ENCODE measurements at places on chromosomes 7 and 10. TPM values are rescaled to one million over a fixed set of nuclear protein-coding genes. Genes with fewer than 3 reads are reported as not detected.

The MMD2 gene
- polyA plus RNA-seq, result not detected

- no peak for DNase-seq
Measured at GRCh38 chr10:104842704-104843103, 201.6 kb downstream of the SORCS3 start.

DNA sequence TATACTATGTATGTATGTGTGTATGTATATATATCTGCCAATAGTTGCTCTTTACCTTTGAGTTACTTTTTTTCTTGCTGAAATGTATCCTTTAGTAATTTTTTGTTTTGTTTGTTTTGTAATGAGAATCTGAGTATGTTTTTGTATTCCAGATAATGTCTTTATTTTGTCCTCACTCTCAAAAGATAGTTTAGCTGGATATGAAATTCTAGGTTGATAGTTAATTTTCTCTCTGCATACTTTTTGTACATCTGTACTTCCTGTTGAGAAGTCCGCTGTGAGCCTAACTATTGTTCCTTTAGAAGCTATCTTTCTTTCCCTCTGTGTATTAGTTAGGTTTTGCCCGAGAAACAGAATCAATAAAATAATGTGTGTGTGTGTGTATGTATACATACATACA is 29.5 kb downstream of the BUB3 start:
- no peak for DNase-seq

DNA sequence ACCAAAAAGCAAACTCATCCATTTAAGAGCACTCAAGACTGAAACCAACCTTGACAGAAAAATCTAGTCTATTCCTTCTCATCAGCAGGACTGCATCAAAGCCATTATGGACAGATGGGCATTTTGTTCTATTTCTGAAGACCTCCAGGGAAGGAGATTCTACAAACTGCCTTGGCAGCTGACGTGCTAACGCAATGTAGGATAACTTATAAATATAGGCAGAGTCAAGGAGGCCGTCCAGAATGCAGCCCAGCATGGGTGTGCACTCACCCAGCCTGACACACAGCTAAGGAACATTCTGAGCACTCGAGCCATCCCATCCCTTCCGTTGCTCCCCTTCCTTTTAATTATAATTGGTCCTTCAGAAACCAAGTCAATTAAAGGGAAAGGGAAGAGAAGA is 25.3 kb upstream of the NEBL start:
- no peak for DNase-seq

GRCh38 chr7:66664590-66665293 is 36.1 kb downstream of the KCTD7 start:
- DNase-seq, result peak; percentile 39

DNA sequence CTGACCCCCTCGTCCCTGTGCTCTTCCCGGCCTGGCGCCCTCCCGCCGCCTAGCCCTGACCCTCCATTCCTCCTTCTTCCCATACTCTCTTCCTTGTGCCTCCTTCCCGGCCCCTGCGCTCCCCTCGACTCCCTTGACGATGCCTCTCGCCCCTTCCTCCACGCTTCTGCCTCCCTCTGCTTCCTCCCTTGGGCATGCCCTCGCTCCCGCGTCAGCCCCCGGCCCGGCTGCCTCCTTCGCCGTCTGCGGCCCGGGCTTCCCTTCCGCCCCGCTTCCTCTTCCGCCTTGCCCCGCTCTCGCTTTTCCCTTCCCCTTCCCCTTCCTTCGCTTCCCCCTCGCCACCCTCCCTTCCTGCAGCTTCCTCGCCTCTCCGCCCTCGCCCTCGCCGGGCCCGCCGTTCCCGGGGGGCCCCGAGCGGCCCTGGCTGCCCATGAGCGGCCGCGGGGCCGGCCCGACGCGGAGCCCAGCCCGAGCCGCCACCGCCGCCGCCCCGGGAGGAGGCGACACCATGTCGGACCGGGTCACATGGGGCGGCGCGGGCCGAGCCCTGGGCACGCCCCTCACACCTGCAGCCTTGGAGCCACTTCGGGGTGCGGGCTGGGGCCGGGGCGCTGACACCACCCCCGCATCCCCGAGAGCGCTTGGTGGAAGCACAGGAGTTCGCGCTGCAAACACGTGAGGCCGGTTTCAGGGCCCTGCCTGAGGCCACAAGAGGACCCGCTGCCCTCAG is at the start of gene FBXW4:
Gene FBXW4 (minus strand): TSS at position 497 of the 730 bp plus-strand sequence. CDS start 65 bp downstream, at position 432.
- peak; percentile 31 for DNase-seq

The THAP5 gene
- 41.4 TPM for polyA plus RNA-seq

The KLLN gene
- 1.5 TPM for polyA plus RNA-seq

- no peak for DNase-seq
Measured at GRCh38 chr7:68238204-68238805, 1241.7 kb downstream of the TYW1 start.

The FAM25G gene
- 0.57 TPM for polyA plus RNA-seq

DNA sequence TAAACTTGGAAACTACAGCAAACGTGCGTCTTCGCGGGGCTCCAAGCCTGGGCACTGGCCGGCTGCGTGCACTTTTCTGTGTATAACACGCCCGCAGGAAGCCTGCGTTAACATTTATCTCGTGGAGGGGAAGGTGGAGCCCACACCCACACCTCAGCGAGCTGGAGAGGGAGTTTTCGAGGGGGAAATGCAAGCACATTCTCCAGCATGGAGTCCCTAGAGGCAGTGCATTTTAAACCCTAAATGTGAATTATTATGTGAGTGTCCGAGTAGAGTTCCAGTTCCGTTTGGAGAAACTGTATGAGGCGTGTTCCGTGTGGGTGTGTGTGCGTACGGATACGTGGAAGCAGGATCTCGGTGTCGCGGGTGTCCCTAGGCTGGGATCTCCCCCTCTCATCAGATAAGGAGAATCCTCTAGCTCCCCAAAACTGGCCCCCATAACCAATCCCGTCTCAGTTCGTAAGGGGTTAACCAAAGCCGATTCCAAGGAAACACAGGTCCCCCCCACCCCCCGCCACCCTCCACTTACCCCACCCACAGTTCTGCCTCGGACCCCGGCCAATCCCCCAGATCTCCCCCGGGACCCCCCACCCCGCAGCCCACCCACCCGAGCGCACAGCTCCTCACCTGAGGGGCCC is 403 bp downstream of the CDK6 start:
- no peak for DNase-seq

GRCh38 chr7:42100156-42100508 is 136.9 kb downstream of the GLI3 start:
- DNase-seq, result no peak

DNA sequence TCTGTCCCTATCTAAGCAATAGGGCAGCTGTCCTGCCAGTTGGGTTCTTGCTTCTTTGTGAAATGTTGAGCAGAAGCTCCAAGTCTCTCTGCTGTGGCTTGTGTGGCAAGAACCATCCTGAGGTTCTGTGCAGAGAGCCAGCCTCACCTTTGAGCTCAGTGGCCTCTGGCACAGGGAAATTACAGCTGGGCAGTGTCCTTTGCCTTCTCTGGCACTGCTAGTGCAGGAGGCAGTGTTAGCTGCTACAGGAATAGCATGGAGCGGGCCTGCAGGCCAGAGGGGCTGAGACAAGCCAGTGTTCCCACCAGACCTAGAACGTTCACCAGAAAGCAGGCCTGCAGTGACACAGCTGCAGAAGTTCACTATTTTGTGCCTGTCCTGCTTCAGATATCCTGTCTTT is 1.8 kb downstream of the PRXL2A start:
- no peak for DNase-seq

GRCh38 chr10:24894309-24894708 is 58.1 kb downstream of the PRTFDC1 start:
- DNase-seq, result no peak

GRCh38 chr7:55004579-55004978 is 14.2 kb upstream of the EGFR start:
- DNase-seq, result no peak

DNA sequence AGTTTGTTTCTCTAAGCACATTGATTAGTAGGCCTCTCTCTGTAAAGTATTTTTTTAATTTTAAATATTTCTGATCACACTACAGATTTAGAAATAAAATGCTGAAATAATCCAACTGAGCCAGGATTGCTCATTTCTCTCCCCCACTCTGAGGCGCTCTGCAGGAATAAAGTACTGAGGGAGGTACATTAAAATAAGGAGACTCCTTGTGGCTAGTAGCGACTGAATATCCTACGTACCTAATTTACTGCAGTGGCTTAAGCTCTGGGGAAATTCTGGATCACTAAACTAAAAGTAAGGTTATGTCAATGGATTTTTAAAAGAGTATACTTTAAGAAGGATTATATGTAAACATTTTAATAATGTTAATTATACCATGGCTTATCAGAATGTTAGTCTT is 75.2 kb downstream of the RTKN2 start:
- DNase-seq, result no peak

GRCh38 chr10:107413971-107414370 is 249.5 kb upstream of the SORCS1 start:
- no peak for DNase-seq

DNA sequence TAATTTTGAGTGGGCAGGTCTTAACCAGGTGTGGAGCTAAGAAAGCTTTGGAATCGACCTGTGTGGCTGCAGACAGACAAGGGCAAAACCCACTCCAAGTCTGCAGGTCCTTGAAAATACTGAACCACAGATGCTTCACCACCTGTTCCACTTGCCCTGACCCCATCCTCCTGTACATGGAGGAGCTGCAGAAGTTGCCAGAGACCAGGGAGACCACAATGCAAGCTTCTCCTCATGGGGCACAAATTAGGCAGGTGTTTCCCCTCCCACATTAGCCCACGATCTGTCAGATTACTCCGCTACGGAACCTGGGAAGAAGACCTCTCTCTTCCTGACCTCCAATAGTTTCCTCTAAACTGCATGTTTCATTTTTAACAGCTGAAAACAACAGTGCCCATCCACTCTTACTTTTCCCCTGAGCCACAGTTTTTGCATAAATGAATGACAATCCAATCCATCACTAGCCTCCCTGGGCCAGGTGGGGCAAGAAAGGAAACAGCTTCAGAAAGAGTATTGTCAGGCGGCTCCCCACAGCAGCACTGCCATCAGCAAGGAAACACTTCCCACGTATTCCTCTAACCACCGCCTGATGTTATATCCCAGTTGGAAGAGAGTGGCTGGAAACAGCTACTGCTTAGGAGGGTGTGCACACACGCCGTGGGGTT is 141.6 kb downstream of the PRKAG2 start:
- DNase-seq, result no peak

The IFIT5 gene
- polyA plus RNA-seq, result 16.1 TPM

GRCh38 chr10:68125772-68126171 is 16.5 kb downstream of the MYPN start:
- no peak for DNase-seq

The LRMDA gene
- 18.0 TPM for polyA plus RNA-seq

GRCh38 chr7:7911369-7912123 is 57.0 kb upstream of the GLCCI1 start:
- no peak for DNase-seq

The TEX36 gene
- not detected for polyA plus RNA-seq

The ACBD5 gene
- 39.0 TPM for polyA plus RNA-seq

DNA sequence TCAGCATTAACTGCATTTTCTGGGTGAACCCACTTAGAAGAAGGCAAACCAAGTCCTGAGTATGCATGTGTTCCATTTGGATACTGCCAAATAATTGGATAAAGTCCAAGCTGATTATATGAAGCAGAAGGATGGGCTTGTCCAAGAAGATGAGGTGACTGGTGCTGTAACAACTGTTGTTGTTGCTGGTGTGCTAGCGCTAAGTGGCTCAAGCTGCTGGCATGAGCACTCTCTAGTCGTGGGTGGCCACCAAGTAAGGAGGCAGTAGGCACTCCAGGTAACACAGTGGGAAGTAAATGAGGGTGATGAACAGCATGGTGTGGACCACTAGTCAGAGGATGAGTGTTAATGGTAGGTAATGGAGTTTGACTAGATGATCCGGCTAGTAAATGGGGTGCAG is 80.4 kb downstream of the NRBF2 start:
- no peak for DNase-seq

DNA sequence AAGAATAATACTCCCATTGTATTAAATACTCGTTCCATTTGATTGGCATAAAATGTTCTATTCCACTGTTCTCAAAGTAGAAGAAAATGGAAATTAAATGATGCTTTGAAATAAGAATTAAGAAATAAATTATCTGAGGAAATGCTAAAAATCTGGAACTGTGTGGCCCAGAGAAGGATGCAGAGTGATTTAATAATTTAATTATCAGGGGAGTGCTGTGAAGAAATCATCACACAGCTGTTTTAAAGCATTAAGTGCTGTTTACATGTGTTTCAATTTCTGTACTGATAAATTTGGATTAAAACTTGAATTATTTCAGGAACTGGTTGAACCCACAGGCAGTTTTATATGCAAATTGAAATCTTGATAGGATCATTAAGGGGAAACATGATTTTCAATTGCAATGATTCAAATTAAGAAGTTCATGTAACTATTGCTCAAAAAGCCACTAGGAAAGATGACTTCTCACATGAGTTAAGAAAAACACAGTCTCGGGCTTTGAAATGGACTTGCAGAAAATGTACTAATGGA is 56.3 kb downstream of the COL28A1 start:
- DNase-seq, result no peak

GRCh38 chr10:101018118-101018599 is 12.8 kb downstream of the PDZD7 start:
- DNase-seq, result no peak

DNA sequence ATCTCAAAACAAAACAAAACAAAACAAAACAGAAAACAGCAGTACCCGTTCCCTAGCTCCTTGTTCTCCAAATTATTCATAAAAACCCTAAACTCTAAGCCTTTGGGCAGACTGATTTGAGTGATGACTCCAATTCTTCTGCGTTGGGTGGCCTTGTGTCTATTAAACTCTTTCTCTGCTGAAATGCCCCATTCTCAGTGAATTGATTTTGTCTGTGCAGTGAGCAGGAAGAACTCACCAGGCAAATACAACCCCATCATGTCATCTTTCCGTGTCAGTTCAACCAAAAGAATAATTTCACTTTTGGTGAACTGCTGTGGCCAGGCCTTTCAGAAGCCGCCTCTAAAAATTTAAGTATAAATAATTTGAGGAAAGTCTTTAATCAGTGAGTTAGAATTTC is 18.5 kb upstream of the TSPAN13 start:
- DNase-seq, result no peak

The ZKSCAN5 gene
- 16.8 TPM for polyA plus RNA-seq

GRCh38 chr10:132471125-132471451 is 66.5 kb upstream of the INPP5A start:
- no peak for DNase-seq

DNA sequence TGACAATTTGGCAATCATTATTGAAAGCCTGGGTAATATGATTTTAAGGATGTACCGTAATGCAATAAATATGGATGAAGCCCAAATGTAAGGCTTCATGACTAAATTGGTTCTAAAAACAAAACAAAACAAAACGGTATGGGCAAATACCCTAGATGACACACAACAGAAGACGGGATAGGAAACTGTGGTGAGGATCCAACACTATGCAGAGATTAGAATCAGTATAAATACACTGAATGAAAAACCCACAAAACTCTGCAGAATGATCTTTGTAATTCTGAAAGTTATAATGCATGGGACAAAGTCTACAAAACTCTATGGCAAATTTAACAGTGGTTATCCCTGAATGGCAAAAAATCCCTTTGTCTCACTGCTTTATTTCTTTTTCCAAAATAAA is 57.6 kb downstream of the MALSU1 start:
- no peak for DNase-seq

The SCIN gene
- 112 TPM for polyA plus RNA-seq

All from left kidney (tissue), 8 donors.